ENCODE measurements at places on chromosomes 3 and 15.
A peak's percentile ranks its signal among the peaks of the same experiment; 100 is the strongest.

GRCh38 chr3:27228805-27229204 lies 140.4 kb downstream of the NEK10 start:
- DNase-seq = no peak

GRCh38 chr3:152333928-152334327 lies 65.2 kb downstream of the MBNL1 start:
- DNase-seq = no peak

DNA sequence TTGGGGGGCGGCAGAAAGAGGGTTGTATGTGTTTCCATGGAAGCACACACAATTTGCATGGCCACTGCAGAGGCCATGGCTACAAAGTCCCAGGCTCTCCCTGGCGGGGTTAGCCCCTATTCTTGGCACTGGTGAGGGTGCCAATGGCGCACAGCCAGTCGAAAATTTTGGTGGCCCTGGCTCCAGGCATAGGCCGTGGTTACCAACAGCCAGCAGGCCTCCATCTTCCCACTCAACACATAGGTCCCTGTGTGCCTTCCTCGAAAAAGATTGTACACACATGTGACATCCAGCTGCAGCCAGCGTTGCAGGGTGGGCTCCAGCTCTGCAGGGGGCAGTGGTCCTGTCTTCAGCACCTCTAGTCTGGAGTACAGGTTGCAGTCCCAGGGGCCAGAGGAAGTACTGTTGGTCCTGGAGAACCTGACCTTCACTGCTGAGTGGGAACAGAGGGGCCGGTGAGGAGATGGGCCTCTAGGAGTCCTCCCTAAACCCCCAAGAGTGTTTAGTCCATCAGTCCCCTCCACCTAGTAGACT lies 7.1 kb downstream of the P4HTM start:
- no peak for DNase-seq

- DNase-seq = no peak
Observed at GRCh38 chr15:59590027-59590426, 21.6 kb upstream of the GCNT3 start.

- DNase-seq = no peak
Observed at GRCh38 chr15:101568821-101569555, 79.5 kb upstream of the PCSK6 start.

GRCh38 chr15:26970712-26971210 lies at the start of gene GABRG3:
TSS of gene GABRG3 (plus strand) at chr15:26971181.
- no peak for DNase-seq

- DNase-seq = peak; percentile 86
Observed at GRCh38 chr3:16474216-16474615, 39.3 kb downstream of the RFTN1 start.

- DNase-seq = peak; percentile 58
Observed at GRCh38 chr3:184261854-184262763, 756 bp upstream of the CAMK2N2 start.

- no peak for DNase-seq
Observed at GRCh38 chr3:188236271-188236670, 82.3 kb downstream of the LPP start.

- DNase-seq = no peak
Observed at GRCh38 chr3:126399756-126400155, 5.0 kb downstream of the CFAP100 start.

DNA sequence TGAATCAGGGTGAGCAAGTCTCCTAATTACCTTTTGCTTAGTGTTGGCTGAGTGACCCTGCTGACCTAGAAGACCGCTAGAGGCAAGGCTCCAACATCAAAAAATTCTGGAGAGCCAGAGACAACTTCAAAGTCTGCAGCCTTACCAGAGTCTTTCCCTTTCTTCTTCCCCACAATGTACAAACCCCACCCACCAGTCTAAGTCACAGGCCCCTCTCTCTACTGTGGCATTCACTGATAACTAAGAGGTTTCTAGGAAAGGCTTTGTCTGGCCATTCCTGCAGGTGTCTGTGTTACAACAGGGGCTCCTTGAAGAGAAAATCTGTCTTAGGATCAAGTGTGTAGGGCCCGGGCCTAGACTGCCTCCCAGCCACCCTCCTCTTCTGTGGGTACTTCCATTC lies 525 bp downstream of the MYH15 start:
- DNase-seq = peak; percentile 10

DNA sequence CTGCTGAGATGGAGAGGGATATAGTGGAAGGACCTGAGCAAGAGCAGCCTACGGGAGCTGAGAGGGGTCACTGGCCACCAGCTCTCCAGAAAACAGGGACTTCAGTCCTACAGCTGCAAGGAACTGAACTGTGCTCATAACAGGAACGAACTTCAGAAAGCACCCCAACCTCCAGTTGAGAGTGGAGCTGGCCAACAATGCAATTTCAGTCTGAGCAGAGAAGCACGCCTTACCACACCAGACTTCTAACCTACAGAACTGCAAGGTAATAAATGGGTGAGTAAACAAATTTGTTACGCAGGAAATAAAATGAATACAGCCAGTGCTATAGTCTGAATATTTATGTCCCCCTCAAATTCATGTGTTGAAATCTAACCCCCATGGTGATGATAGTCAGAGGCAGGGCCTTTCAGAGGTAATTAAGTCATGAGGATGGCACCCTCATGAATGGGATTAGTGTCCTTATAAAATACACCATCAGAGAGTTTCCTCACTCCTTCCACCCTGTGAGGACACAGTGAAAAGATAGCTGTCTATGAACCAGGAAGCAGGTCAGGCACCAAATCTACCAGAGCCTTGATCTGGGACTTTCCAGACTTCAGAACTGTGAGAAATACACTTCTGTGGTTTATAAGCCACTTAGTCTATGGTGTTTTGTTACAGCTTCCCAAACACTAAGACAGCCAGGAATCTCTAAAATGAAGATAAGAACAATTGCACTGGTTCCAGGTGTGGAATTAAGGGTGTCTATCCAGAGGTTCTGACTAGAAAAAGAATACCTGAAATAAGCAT lies 58.6 kb downstream of the SYNM start:
- no peak for DNase-seq

DNA sequence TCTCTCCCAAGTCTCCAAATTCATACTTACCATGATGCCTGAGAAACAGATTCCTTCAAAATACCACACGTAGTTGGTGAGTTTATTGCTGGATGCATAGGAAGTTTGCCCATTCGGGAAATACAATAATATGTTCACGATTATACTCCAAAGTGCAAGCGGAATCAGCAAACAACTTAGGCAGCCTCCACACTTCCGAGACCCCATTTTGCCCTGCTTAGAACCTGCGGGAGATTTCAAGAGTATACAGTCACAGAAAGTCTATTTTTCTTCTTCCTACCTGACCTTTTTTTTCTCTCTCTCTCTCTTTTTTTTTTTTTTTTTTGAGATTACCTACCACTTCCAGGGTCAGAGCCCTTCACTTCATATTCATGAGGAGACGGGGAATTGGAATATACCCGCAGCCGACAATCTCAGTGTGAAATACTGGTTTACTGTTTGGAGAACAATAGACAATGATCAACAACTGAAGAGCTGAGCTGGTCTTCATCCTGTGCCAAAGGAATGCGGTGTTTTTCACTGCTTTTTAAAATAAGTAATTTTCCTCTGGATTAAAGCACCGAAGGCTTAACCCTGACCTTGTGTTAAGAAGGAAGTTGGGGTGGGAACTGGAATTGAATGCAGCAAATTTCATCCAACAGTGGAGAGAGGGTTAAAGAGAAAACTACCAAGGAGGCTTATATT lies at the start of gene TM4SF18:
TSS of gene TM4SF18 (minus strand) at position 461 of the 684 bp plus-strand sequence. CDS start at position 207, 254 bp downstream.
- no peak for DNase-seq

GRCh38 chr15:48905847-48906246 lies 27.9 kb downstream of the EID1 start:
- DNase-seq = no peak

DNA sequence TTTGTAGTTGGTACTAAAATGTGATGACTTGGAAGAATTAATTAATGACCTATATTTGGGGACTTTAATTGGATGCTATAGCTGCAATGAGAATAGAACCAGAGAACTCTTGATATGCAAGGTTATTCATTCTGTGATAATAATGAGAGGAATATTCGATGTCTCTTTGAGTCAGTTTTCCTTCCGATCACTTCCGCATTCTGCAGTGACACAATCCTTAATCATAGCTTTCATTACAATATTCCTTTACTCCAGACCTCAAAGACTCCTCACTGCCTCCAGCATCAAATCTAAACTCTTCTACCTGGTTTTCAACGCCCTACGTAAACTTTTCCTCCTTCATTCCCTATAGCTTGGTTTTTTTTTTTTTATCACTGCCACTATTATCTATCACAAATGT lies 21.6 kb downstream of the B3GNT5 start:
- no peak for DNase-seq

GRCh38 chr15:29270976-29271375 lies 1.4 kb upstream of the NSMCE3 start:
- no peak for DNase-seq

DNA sequence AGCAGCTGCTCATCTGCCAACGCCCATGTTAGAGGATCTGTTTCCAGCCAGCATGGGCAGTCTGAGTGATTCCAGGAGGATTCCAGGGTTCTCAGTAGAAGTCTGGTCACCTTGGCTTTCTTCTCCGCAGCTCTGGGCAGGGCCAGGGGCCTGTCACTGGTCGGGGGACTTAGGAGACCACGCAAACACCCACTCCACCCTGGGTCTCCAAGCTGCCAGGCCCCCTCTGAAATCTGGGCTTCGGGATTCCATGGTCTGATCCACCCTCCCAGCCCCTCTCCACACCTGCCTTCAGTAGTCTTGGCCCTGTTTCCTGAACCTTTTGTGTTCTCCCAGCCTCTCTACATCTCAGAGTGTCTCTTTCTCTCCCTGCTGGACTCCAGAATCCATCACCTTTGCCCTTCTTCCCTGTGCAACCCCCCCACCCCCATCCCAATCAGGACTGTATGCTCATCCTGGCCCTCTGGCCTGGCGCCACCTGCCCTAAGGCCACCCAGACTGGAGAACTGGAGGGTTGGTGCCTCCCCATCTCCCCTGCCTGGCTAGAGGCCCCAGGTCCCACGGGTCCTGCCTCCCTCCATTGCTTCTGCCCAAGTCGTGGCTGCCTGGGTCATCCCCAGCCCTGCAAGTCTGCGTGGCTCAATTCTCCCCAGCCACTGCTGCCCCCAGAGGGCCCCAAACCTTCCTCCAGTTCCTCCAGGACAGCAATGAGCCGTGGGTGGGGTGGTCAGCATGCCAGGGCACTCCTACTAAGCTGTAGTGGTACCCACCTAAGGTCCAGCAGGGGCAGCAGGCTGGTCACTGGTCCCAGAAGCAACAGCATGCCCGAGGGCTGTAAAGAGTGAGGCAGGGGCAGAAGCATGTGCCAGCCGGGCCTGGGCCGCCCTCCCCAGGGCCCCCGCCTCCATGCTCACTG lies 102.8 kb downstream of the TBC1D2B start:
- no peak for DNase-seq

GRCh38 chr3:156997351-156997750 lies 162.6 kb downstream of the CCNL1 start:
- DNase-seq = peak; percentile 8

DNA sequence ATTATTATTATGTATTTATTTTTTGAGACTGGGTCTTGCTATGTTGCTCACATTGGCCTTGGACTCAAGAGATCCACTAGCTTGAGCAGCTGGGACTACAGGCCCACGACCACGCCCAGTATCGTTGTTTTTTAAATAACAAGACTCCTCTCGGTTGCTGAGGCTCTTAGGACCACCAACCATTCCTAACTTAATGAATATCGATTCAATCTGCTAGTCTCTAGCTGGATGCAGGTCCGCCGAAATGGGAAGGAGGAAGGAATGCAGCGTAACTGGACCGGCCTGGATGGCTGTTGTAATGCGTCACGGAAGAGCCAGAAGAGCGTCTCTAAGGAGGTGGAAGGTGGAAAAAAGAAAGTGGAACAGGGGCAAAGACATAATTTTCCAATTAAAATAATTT lies 1.7 kb downstream of the ANXA2 start:
- no peak for DNase-seq

DNA sequence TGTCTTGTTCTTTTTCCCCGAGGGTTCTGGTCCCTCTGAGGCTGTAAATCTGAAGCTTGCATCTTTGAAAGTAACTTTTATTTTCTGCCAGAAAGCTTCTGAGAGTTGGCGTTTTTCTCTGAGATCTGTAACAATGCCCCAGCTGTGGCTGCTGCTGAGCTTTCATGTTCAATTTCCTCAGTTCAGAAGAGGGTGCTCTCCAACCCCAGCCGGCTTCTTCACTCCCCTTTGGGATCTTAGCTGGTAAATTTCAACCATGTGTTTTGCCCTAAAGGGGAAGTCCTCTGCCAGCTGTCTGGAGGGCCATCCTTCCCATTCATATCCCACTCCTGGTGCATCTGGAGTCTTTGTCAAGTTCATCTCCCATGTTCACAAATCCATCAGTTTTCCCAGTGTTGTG lies 18.3 kb upstream of the CFAP100 start:
- DNase-seq = no peak

GRCh38 chr3:167520266-167521005 lies 46.6 kb upstream of the SERPINI2 start:
- DNase-seq = peak; percentile 32

GRCh38 chr3:9087831-9088413 lies 124.7 kb upstream of the RAD18 start:
- DNase-seq = peak; percentile 38

- DNase-seq = no peak
Observed at GRCh38 chr3:160678292-160678842, 1.4 kb downstream of the ARL14 start.

DNA sequence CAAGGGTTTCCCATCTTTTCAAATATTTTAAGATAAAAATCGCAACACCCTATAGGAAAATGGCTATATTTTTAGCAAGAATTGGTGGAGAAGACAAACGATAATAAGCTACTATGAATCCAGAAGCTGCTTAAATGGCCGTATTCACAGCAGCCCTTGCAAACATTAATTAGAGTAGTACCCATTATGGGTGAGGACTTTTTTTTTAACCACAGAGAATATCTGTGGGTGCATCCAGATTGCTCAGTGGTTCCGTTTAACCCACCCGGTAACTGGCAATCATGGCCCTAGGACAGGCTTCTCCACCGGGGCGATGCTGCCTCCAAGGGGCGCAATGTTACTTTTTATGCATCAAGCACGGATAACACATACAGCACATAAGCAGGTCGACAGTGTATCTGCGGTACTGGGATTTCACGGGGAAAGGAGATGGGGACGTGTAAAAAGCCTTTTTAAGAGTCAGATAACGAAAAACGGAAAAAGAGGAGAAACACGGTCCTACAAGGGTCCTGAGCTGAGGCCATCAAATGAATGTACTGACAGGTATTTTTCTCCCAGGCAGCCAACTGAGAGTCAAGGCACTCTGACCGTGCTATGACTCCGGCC lies 968 bp upstream of the TMEM266 start:
- peak; percentile 62 for DNase-seq

- DNase-seq = no peak
Observed at GRCh38 chr3:172210355-172210754, 171.0 kb downstream of the FNDC3B start.

- peak; percentile 64 for DNase-seq
Observed at GRCh38 chr15:62068071-62068809, 1.5 kb downstream of the C2CD4A start.

- no peak for DNase-seq
Observed at GRCh38 chr3:173615661-173616060, 218.1 kb downstream of the NLGN1 start.

DNA sequence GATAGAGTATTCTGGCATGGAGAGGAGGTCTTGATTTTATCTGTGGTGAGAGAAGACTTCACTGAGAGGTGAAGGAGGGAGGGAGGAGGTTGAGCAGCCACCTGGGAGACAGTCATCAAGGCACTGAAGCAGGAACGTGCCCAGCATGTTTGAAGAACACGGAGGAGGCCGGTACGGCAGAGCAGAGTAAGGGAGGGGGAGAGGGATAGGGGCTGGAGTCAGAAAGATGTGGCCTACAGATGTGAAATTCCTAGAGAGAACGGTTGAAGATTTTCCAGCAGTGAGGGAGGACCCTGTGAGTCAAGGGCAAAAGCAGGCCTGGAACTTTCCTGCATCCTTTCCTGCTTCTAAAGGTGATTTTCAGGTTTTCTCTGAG lies 21.7 kb upstream of the IQCF6 start:
- DNase-seq = no peak

- no peak for DNase-seq
Observed at GRCh38 chr3:122857019-122857418, 62.1 kb downstream of the SLC49A4 start.

Data from hematopoietic multipotent progenitor cell treated with erythropoietin and hydrocortisone succinate and interleukin-3 and kit ligand, for 4 days (in vitro differentiated cells).